ENCODE measurements at places on chromosomes 11 and 22.

GRCh38 chr22:20135265-20135664 is 3.7 kb downstream of the ZDHHC8 start:
- no peak for DNase-seq

GRCh38 chr11:3815845-3816244 is 7.5 kb downstream of the PGAP2 start:
- DNase-seq, result no peak

GRCh38 chr22:46694416-46695170 is 43.5 kb downstream of the CERK start:
- DNase-seq, result no peak

DNA sequence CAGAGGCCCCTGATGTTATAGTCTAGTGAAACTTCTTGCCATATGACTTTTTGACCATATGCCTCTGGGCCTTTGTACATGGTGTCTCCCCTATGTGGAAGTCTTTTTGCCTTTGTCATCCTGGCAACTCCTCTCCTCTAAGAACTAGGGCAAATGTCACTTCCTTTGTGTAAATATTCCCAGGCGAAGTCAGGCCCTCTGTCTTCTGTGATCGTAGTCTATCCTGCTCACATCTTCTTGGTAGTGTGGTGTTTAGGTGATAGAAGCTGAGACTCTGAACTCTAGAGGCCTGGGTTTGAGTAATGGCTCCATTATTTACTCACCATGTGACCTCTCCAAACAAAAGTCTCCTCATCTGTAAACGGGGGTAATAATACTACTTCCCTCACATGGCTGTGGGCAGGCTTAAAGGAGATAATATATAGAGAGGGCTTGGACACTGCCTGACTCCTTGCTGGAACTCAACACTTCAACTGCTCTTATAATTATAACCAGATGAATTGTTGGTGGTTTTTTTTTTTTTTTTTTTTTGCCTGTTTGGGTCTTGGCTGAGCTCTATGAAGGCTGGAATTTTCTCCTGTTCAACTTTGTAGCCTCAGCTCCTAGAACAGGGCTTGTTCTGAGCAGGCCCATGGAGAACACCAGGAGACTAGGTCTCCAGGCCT is 43.8 kb downstream of the INSC start:
- no peak for DNase-seq

- DNase-seq, result peak; percentile 25
These were observed 29.5 kb downstream of the TRIOBP start for GRCh38 chr22:37726241-37726887.

GRCh38 chr11:64164392-64165312 is 1.3 kb downstream of the MACROD1 start:
- DNase-seq, result no peak

- DNase-seq, result no peak
These were observed 6.8 kb upstream of the INSC start for GRCh38 chr11:15107730-15108515.

- peak; percentile 73 for DNase-seq
These were observed 22.2 kb upstream of the NAP1L4 start for GRCh38 chr11:3014057-3014938.

DNA sequence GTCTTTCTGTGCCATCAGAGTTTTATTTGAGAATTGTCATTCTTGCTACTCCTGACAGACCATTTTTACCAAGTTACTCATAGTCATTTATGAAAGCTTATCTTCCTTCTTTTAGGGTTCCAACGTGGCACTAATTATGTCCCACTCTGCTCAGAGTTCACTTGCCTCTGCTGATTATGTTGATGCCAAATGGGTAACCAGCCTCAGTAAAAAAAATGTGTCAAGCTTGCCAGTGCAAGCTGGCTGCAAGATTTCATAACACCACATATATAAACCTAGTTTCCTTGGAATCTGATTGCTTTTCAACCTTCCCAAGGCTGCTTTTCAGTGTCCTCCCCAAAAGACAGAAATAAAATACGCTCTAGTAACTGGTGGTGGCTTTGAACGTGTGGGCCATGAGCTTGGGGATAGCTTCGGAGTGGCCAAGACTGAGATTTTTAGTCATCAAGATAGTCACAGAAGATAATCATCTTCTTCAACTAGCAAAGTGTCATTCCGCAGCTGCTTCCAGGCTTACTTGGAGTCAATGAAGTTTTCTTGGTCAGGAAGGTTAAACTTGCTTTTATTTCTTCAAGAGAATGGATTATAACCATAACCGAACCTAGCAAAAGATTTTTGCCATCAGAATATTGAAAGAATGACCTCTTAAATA is 29.5 kb upstream of the APOA1 start:
- no peak for DNase-seq

GRCh38 chr11:26070714-26071380 is 261.1 kb upstream of the ANO3 start:
- no peak for DNase-seq

GRCh38 chr11:96714689-96715088 is 324.9 kb downstream of the JRKL start:
- no peak for DNase-seq

DNA sequence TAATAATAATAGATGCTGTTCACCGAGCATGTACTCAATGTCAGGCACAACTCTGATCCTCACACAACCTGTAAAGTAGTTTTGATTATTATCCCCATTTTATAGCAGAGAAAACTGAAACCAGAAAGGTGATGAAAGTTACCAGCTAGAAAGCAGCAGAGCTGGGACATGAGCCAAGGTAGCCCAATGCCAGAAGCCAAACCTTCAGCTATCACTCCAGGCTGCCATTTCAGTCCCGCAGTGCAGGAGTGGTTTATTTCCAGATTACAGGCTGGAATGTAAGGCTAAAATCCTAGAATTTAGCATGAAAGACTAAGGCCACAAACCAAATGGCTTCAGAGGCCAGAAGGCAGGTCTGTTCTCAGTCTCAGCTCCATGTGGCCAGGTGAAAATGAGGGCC is 108.8 kb downstream of the TENM4 start:
- no peak for DNase-seq

- DNase-seq, result no peak
These were observed 91.8 kb downstream of the SWAP70 start for GRCh38 chr11:9755561-9756185.

DNA sequence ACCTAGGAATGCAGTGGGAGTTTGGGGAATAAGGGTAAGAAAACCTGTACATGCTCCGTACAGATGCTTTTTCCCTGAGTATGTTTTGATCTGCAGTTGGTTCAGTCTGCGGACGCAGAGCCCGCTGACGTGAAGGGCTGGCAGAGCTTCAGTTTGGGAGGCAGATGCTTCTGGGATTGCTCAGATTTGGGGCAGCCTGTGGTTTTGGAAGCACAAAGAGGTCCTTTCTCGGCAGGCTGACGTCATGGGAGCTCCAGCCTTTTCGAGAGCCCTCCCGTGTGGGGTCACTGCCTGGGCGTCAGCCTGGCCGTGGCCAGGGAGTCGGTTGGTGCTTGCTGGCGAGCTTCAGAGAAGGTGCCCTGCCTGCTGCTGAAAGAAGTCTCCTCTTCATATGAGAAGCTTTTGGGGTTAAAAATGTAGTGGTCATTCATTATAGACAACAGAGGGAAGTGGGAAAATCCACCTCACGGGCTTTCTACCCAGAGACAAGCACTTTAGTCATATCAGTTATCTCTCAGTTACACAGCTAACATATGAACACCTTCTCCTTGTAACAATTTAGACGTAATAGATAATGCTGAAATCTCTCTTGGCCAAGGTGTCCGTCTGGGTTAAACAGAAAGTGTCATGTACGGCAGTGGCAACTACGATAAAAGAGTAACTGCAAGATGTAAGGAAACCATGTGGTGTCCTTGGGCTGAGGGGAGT is 26.8 kb downstream of the TPCN2 start:
- no peak for DNase-seq

- no peak for DNase-seq
These were observed 11.8 kb upstream of the KCNJ11 start for GRCh38 chr11:17400048-17400775.

DNA sequence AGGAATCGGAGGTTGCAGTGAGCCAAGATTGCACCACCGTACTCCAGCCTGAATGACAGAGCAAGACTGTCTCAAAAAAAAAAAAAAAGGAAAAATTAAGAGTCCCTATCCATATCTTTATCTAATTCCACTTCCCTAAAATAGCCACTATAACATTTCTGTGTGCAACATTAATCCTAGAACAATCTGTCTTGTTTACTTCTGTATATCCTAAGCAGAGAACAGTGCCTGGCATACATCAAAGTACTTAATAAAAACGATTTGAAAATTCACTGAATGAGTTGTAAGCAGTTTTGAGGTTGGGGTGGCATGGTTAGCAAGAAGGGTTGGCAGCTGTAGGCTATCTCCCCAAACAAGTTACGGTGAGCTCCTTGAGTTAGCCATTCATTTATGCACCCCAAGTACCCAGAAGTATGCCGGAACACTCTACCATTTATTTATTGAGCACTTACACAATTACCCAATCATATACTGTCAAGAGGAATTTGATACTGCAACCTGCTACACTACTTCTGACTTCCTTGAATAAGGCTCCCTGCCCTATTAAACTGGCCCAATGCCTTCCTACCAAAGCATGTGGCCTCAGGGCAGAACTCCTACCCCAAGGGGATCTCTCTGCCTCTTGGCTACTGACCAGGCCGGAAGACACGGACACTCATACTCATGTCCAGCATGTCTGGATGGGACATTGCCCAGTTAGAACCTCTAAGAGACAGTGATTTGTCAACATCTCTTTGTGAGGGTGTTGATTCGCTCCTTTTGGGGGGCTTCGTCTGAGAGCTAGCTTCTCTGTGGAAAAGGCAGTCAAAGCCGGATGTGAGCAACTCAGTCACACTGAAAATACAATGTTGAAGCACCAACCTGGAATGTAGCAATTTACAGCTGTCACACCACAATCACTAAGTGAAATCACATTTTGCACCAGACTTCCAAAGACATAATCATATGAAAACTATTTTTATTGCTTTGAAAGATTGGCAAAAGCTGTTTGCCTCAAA is 16.3 kb upstream of the TMEM41B start:
- DNase-seq, result no peak

GRCh38 chr22:27494785-27495184 is 306.8 kb downstream of the MN1 start:
- no peak for DNase-seq

DNA sequence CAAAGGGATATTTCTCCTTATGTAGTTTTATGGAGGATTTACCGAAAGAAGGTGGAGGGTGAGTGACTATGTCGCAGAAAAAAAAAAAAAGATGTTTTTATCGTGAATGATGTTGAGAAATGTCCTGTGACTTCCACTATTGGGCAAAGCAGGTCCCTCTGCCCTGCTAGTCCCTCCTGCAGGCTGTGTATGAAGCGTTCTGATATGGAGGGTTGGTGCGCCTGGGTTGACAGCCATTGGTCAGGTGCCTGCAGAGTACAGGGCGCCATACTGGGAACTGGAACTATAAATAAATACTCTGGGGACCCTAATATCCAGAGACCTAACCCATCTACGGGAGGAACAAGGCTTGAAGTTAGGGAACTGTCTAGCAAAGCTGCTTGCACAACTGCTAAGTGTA is 1.5 kb downstream of the IL17RA start:
- no peak for DNase-seq

DNA sequence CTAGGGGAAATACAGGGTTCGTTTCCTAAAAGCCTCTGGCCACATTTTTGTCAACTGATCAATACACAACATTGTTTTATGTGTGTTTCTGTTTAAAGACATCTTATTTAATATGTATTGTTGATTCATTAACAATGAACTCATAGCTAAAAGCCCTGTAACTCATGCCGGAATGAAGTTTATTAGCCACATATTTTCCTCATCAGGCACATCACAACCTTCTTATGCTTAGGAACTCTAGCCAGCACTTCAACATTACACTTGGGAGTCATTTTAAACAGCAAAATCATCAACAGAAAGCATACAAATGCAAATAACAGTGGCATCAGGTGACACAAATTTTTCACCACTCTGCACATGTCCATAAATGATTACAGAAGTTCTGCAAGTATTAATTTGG is 15.1 kb upstream of the BLID start:
- DNase-seq, result no peak

DNA sequence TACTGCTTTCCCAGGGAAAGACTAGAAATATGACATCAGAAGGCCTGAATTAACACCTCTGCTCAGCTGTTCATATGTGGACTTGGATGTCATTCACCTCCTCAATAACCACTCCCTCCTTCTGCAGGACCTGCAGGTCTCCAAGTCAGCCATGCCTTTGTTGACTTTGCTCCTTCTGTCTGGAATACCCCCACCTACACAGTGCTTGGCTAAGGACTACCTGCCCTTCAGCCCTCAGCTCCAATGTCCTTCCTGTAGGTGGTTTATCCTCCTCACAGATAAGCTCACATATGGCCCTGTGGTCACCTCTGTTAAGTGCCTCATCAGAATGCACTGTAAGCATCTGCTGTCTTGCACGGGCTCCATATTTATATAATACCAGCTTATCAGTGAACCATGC is 26.4 kb upstream of the FAT3 start:
- no peak for DNase-seq

- no peak for DNase-seq
These were observed 332.8 kb upstream of the PLET1 start for GRCh38 chr11:112593440-112593839.

GRCh38 chr11:19163617-19164016 is 38.2 kb downstream of the CSRP3 start:
- no peak for DNase-seq

- DNase-seq, result no peak
These were observed 192.7 kb downstream of the C11orf91 start for GRCh38 chr11:33507967-33508366.

GRCh38 chr11:118318581-118319336 is 14.2 kb downstream of the CD3E start:
- no peak for DNase-seq

GRCh38 chr11:76690736-76691135 is 20.2 kb upstream of the LRRC32 start:
- DNase-seq, result no peak

- peak; percentile 49 for DNase-seq
These were observed 46.6 kb upstream of the TCF20 start for GRCh38 chr22:42317008-42317407.

- DNase-seq, result no peak
These were observed 47.9 kb upstream of the ARHGAP42 start for GRCh38 chr11:100639140-100639539.

DNA sequence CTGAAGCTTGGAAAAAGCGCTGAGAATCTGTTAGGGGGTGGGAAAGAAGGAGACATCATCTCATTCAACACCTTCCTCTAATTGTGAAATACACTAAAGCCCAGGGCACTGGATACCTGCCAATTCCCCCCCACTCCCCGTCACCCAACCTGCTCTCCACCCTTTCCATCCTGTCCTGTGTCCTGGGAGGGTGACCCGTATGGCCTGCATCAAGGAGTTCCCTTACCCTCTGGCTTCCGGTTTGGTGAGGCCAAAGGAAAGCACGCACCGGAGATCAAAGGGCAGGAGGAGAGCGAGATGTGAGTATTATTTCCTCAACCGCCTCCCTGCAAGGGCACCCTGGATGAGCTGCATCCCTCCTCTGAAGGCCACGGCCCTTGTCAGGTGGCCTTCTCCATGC is 65.0 kb upstream of the PTPRJ start:
- DNase-seq, result peak; percentile 25

- DNase-seq, result peak; percentile 87
These were observed 6.8 kb upstream of the FAM111A start for GRCh38 chr11:59135648-59136461.

- no peak for DNase-seq
These were observed 7.1 kb upstream of the VSTM5 start for GRCh38 chr11:93857413-93858120.

- DNase-seq, result no peak
These were observed 22.5 kb downstream of the P4HA3 start for GRCh38 chr11:74288911-74289310.

GRCh38 chr11:74611369-74611861 is 19.0 kb downstream of the POLD3 start:
- DNase-seq, result no peak
